ENCODE measurements at places on chromosomes 12 and 14.
A peak's percentile ranks its signal among the peaks of the same experiment; 100 is the strongest.

GRCh38 chr12:88313554-88313953, 171.4 kb downstream of the TMTC3 start:
- DNase-seq, result no peak

DNA sequence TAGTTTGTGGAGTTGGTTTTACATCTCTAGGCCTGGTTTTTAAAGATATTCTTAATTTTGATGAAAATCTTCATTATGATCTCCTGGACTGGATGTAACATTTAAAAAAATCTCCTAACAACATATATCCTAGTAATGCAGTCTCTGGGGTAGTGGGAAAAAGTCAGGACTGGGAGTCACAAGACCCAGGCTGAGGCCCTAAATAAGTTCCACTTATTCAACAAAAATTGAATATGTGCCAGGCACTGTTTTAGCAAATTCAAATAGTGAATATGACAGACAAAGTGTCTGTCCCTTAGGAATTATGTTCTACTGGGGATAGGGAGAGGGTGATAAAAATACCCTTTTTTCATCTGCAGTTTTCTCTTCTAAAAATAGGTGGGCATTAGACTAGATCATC, 248.4 kb downstream of the PAWR start:
- DNase-seq, result no peak

DNA sequence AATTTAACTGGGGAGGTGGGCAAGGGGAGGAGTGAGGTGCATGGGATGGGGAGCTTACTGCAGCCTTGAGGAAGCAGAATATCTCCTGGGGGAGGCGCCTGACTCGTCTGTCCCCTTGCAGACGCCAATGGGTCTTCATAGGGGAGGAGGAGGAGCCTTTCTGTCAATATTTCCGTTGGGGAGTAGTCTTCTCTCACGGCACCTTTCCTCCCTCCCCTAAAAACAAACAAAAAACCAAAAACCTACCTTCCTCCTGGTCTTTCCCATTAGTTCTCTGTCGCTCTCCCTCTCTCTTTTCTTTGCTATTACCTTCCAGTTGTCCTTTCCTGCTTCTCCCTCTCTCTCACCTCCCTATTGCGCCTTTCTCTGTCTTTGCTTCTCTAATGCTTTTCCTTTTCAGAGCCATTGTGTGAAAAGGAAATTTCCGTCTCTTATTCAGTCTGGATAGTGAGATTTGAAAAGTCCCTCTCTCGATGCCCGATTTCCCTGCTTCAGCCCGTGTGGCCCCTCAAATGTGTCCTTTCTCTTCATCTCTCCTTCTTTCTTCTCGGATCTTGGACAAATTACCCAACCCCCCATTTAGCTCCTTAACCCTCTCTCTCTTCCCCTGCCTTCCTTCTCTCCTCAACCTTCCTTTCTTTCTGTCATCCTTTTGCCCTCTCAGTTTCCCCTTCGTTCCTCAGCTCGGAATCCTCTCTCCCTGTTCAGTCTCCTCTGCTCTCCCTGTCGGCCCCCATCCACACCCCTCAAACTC, 5.9 kb downstream of the GPR84 start:
- no peak for DNase-seq

- DNase-seq, result no peak
These were observed 237.2 kb downstream of the SLC15A4 start for GRCh38 chr12:128586451-128587029.

DNA sequence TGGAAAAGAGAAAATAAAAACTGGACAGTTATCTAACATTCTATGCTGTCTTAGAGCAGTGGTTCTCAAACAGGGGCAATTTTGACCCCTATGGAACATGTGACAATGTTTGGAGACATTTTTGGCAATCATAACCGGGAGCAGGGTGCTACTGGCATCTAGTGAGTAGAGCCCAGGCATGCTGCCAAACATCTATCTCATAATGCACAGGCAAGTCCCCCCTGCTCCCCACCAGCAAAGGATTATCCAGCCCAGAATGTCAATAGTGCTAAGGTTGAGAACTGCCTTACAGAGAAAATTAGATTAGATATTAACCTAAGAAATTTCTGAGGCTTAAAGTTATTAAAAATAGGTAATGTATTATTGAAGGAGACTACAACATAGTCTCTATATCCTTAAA, 22.9 kb upstream of the CATSPERB start:
- no peak for DNase-seq

GRCh38 chr12:93060666-93061472, 131.8 kb upstream of the EEA1 start:
- peak; percentile 77 for DNase-seq

GRCh38 chr12:3998397-3998796, 125.2 kb upstream of the PARP11 start:
- no peak for DNase-seq

GRCh38 chr14:78220273-78220672, 50.1 kb downstream of the NRXN3 start:
- DNase-seq, result no peak

GRCh38 chr12:109131154-109132050, 15.0 kb downstream of the ACACB start:
- no peak for DNase-seq

DNA sequence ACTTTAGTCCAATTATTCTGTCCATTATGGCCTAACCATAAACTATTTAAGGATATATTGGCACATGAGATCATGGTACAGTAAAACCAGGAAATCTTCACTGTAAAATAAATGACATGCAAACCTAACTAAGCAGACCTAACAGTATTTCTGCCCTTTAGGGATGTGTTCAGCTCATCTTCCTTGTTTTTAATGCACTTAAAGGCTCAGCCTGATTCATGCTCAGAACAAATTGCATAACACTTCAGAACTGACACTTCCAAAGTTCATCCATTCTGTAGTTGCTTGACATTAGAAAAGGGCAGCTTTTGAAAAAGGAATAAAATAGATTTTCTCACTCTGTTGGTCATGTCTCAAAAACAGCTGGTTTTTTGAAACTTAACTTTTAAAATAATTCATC, 708.5 kb downstream of the C12orf50 start:
- DNase-seq, result no peak

DNA sequence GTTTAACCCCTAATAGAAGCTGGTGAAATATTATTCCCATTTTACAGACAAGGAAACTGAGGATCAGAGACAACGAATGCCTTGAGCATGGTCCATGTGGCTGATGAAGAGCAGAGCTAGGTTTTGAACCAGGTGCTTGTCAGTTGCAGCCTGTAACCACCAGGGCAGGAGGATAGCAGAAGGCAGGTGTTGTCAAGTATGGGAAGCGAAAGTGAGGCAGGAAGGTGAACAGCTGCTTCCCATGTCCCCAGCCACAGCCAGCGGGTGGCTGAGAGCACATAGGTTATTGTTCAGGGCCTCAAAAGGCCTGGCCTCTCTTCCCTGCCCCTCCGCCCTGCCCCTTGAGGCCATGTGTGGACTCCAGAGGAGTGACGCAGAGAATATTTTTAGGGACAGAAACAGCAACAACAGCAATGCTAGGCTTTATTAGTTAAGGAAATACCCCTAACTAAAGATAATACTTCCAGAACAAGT, 39.6 kb downstream of the IQSEC3 start:
- no peak for DNase-seq

GRCh38 chr12:15212930-15213329, 8.3 kb downstream of the RERG start:
- peak; percentile 72 for DNase-seq

DNA sequence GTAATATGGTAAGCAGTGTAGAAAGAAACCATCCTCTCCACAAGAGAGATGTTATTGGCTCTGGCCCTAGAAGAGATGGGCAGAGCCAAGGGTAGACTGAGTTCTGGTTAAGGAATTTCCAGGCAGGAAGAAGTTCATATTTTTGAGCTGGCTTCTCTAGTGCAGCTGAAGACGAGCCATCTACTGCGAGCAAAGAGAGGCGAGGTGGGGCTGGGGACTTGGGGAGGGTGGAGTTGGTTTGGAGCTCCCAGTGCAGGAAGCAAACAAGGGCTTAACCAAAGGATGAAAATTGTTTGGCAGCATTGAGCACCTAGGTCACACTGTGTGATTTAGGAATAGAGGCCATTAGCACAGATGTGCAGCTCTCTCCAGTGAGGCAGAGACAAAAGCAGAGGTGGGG, 239.6 kb downstream of the ZFP36L1 start:
- no peak for DNase-seq

DNA sequence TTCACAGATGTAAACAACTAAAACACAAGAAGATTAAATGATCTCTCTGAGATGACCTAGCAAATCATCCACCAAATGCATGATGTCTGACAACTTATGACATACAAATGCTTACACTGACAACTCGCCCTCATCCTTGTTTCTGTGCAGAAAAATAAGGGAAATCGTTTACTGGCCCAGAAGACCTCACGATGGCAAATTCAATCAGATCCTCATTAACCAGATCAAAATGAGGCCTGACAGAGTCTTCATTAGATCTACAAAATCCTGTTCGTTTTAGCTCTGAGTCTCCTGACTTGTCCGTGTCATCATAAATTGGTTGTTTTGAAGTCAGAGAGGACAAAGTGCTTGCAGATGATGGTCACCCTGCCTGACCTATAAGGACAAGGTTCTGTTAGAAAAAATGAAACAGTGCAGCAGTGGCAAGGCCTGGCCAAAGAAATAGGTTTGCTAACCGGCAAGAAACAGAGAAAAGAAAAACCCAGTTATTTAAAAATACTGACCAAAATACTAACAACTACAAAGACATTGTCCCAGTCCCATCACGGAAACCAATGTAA, 109.5 kb downstream of the BTG1 start:
- no peak for DNase-seq

DNA sequence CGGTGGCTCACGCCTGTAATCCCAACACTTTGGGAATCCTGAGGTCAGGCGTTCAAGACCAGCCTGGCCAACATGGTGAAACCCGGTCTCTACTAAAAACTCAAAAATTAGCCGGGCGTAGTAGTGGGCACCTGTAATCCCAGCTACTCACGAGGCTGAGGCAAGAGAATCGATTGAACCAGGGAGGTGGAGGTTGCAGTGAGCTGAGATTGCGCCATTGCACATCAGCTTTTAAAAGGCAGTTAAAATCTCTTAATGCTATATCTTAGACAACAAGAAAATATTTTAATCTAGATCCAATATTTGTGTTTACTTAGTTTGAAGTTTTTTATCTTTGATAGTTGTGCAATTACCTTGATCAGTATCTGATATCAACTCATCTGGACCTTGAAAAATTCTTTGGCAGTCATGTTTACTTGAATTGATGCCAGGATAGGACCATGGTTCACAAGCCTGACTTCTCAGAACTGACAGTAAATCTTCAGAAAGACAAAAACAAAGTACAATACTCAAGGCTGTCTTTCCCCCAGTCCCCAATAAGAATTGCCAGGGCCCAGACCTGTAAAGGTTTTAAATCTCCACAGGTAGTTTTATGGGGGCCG, 135.0 kb upstream of the AEBP2 start:
- no peak for DNase-seq

DNA sequence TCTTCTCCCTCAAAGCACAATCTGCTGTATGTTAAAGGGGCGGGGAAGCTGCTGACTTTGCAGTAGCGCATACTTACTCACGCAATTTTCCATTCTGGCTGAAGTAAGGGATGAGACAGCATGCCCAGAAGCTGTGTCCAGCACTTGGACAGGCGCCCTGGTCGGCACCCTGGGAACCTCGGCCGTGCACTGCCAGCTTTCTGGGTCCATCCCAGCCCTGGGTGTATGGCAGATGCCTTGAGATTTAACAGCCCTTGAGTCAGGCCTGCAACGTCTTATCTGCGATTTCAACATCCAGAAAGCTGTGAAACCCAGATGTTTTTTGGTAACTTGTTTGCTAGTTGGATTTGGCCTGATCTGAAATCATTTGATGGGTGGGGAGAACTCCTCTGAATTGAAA, 16.1 kb downstream of the EML1 start:
- DNase-seq, result no peak

GRCh38 chr12:14066021-14066420, 84.6 kb upstream of the GRIN2B start:
- no peak for DNase-seq

- peak; percentile 2 for DNase-seq
These were observed 19.1 kb upstream of the ALX1 start for GRCh38 chr12:85260896-85261295.

- DNase-seq, result peak; percentile 60
These were observed 105.5 kb downstream of the GXYLT1 start for GRCh38 chr12:42039176-42039575.

Measured in NCI-H446 treated with DMSO at 0.1 percent for 48 hours (cell line).